ENCODE measurements at places on chromosomes 3 and 15.
A peak's percentile ranks its signal among the peaks of the same experiment; 100 is the strongest.

GRCh38 chr15:92305343-92305742 lies 88.3 kb upstream of the ST8SIA2 start:
- DNase-seq = no peak

DNA sequence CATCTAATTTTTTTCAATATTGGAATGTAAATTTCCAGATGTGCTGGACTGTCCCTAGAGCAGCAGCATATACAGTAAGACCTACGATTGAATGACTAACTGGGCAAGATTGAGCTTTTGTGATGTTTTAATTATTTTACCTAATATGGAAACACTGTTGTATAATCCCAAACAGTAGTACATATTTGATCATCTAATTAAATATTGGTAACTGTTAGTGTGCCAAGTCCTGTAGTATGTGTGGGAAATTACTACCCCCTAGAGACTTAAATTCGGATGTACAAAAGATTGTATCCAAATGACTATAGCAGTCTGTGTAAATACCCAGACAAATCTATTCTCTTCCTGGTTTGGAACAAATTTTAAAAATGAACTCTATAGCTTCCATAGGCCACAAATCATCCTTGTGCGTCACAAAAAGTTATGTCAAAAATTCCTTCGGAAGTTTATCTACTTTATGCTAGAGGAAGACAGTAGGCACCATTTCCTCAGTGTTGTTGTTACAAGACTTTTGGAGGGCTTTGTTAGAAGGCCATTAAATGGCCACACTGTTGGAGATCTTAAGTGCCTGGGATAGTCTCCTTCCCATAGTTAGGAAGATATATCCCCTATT lies 41.6 kb downstream of the NKIRAS1 start:
- no peak for DNase-seq

DNA sequence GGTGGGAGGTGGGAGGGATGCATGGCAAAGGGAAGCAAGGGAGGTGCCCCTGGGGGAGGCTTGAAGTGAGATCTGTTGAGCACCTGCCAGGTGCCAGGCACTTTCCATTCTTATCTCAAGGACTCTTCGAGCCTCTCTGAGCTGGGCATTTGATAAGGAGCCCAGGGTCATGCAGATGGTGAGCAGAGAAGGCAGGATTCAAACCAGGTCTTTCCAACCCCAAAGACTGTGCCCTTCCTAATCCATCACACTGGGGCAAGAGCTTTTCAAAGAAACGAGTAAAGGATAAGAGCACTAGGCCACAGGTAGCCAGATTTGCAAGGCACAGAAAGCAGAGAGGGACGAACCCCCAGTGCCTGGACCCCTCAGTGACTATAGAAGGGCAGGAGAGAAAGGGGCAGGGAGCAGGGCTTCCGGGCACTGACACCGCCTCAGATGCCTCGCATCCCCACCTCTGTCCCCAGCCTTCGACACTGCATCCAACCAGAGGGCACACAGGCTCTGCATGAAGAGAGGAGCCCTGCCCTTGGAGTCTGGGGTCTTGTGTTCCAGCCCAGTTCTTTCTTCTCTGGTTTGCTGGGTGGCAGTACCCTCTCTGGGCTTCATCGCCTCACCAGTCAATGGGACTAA lies 21.0 kb downstream of the IGDCC4 start:
- no peak for DNase-seq

DNA sequence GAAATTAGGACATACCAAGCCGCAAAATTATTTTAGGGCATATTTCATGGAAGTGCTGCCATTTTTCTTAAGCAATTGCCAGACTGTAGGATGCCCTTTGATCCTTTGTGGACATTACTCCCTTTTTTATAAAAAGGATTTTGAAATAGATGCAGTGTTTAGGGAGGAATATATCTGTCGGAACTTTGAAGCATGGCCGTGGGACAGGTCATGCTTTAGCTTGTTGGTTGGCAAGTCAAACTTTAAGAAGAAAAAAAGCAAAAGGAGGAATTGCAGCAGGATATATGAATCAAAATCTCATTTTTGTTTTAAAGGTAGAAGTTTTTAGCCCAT lies 122.1 kb downstream of the MCTP2 start:
- DNase-seq = no peak

DNA sequence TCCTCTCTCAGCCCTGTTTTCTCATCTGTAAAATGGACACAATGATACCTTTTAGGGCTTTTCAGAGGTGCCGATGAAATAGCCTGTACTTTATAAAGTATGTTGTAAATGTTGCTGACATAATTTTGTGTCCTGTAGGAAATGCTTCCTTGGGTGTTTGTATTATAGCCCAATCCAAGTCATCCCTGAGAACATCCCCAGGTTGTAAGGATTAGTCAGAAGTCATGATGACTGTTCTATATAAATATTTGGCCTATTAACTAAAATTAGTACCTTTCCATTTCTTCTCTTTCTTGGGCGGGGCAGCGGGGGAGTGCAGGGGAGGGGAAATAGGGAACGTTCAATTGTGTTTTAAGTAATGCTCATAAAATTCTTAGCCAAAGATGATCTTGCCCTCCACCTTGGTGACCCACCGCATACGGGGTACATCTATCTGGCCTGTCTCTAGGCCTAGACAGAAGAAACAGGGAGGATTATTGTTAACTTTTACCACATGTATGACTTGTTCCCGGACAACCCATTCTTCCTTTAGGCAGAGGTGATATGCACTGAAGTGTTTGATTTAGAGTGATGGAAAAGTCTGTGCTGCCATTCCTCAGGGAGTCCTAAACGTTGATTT lies 120.7 kb downstream of the VGLL4 start:
- no peak for DNase-seq

GRCh38 chr3:37986479-37987314 lies 3.9 kb upstream of the VILL start:
- DNase-seq = no peak

DNA sequence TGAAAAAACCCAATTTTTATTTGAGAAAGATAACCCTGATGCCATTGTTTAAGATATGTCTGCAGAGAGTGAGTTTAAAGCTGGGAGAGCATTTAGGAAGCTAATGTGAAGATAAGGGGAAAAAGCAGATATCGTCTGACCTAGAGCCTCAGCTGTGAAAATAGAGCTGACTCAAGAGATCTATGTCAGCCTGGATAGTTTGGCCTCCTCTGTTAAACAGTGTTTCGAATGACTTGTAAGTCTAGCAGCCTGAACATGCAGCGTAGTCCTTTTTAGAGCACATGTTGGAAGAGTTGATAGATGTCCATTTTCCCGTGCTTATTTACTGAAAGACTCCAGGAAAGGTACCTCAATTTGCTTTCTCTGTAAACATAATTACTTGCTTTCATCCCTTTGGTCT lies 48.1 kb downstream of the ALCAM start:
- DNase-seq = no peak

DNA sequence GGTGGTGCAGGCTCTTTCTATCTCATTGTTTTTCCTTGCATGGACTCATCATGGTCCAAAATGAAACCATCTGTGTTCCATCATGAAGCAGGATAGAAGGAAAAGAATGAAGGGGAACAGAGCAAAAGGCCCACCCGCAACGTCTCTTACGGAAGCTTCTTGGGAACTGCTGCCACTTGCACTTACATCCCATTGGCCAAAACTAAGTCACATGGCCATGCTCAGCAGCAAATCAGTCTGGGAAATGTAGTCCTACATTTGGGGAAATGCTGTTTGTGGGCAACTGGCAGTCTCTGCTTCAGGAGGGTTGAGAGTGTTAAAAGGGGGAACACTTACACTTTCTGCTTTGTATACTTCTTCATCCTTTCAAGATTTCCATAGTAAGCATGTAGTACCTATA lies 191.6 kb downstream of the SV2B start:
- DNase-seq = no peak

DNA sequence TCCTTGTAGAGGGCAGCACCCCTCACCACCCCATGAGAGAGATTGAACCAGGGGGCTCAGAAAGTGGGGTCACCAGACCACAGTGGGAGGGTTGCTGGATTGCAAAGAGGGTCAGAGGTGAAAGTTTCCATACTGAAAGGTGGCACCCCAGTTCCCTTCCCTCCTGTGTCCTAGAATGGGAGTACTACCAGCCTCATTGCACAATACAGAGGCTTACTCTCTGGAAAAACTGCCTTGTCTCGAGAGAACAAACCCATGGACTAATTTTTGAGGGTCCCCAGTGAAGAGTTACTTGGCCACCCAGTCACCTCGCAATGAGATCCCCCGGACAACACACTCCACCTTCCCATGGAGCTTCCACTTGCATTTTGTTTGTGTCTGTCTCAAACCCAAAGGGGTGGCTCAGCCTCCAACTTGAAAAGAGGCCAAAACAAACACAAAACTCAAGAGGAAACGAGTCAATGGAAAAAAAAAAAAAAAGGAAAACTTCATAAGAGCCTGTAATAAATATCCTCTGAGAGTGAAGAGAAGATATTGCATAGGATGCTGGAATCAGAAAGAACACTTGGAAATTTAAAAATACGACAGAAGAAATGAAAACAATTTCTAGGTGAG lies 18.6 kb downstream of the MESP2 start:
- DNase-seq = no peak

DNA sequence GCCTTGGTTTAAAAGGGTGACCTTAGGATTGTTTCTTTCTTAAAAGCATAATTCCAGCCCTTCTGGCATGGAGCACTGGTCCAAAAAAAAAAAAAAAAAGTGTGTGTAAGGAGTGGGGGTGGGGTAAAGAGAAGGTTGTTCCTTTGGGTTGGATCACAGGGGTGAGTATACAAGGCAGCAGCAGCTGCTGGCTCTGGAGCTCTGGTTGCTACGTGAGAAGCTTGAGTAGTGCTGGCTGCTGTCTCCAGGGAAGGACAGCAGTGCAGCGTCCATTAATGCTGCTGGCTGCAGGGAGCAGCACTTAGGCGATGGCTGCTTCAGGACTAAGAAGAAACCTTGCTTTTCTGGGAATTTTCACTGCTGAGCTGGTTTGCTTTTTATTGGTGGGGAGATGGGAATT lies 2.3 kb downstream of the SETD5 start:
- no peak for DNase-seq

GRCh38 chr15:67829647-67830504 lies 4.6 kb downstream of the SKOR1 start:
- no peak for DNase-seq

GRCh38 chr15:80921736-80922410 lies 67.7 kb downstream of the MESD start:
- no peak for DNase-seq

GRCh38 chr3:160185751-160186150 lies 39.5 kb upstream of the C3orf80 start:
- no peak for DNase-seq

DNA sequence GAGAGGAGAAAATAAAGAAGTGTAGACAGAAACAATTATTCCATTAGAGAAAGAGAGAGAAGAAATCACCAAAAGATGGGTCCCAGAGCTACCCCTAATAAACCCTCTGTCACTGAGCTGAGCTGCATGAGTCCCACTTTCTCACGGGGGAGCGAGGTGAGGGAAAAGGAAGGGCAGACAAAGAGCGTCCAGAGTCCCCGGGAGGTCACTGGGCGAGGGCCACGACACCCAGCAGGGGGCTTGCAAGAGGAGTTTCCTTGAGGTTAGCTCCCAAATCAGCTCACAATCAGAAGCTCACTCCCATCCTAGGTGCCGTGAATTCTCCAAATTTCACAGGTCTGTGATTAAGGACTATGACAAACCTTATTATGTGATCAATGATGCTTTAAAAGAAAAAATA lies 62.3 kb downstream of the XXYLT1 start:
- peak; percentile 30 for DNase-seq

GRCh38 chr3:106725566-106725965 lies 651.7 kb upstream of the CCDC54 start:
- no peak for DNase-seq

- DNase-seq = no peak
These were observed 21.7 kb downstream of the GOLIM4 start for GRCh38 chr3:168073842-168074605.

DNA sequence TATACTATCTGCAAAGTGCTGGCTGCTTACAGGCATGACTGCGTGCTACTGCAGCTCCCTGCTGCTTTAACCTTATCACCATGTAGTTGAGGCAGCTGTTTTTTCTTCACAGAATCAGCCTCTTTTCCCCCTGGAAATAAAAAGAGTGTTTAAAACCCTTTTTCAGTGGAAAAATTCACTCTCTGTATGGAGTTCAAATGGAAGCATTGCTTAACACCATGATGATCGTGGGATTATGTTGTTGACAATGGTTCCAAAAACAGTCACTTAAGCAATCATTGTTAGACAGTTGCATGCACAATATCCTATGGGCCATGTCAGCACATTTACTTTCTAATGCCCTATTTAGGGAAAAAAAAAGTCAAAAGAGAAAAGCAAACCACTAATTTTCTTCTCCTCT lies 536.4 kb downstream of the UNC13C start:
- no peak for DNase-seq

DNA sequence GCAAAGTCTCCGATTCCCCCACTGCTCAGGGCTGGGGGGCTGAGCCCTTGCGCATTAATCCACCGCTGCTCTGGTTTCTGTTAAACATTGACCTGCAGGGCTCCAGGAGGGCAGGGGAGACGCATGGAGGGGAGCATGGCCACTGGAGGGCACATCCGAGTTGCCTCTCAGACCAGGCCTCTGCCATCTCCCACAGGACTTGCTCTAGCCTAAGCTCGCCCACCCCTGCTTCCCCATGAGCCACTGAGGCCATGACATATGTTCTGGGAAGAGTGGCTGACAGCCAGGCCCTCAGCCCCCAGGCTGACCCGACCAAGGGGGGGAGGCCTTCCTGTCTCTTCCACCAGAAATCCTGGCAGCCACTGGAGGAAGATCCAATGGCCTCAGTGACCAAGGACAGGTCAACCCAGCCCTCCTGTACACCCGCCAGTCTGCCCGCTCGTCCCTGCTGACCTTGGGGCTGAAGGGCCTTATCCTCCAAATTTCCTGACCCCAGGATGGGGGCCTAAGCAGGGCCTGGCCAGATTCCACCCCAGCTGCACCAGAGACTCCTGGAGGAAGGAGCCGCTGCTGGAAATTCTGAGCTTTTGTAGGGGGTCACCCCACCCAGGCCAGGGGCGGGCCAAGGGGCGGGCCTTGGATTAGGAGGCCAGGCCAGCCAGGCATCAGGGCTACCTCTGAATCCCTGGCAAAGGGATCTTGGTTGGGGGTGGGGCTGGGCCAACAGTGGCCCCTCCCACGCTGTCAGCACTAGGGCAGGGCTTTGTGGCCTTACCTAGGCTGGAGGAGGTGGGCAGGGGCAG lies at the start of gene HYAL1:
TSS of gene HYAL1 (minus strand) at position 562 of the 803 bp plus-strand sequence. CDS start 618 bp downstream, outside the sequence.
- peak; percentile 59 for DNase-seq

DNA sequence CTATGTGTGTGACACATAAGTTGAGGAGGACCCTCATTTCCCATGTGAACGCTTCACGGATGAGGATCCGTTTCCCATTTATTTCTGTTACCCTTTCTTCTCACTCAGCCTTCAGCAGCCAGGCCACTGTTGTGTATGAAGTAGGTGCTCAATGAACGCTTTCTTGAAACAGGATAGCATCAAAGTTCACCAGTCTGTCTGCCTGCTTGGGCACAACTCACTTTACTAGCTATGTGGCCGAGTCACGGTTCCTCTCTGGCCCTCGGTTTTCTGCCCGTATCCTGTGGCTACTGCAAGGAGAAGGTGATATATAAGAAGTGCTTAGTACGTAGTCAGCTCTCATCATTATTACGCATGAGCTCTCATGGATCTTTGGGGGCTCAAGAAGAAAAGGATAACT lies 22.4 kb downstream of the ACSBG1 start:
- no peak for DNase-seq
